ENCODE measurements at places on chromosomes 6 and 20.

GRCh38 chr20:12170406-12170805 lies 252.7 kb downstream of the BTBD3 start:
- DNase-seq: no peak

GRCh38 chr6:132505158-132505557 lies 7.8 kb downstream of the STX7 start:
- DNase-seq: no peak

DNA sequence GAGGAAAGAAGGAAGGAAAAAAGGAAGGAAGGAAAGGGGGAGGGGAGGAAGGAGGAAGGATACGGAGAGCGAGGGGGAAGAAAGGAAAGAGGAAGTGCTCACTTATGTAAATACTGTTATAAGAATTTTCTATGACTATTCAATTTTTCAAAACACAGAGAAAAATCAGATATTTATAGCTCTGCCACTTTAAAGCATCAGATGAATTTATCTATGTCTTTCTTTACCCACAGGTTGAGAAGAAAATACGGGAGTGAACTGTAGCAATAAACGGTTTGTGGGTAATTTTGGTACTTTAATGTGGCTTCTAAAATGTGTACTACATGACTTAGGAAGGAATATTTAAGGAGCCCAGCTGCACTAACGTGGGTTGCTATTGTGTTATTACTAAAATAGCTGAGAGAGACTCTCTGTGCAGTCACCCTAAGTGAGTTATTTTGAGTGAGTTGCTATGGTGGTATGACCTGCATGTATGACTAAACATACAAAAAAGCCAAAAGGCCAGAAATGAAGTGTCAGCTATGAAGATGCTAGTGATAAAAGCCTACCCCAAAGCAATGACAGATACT lies 225.5 kb downstream of the SOD2 start:
- DNase-seq: no peak

DNA sequence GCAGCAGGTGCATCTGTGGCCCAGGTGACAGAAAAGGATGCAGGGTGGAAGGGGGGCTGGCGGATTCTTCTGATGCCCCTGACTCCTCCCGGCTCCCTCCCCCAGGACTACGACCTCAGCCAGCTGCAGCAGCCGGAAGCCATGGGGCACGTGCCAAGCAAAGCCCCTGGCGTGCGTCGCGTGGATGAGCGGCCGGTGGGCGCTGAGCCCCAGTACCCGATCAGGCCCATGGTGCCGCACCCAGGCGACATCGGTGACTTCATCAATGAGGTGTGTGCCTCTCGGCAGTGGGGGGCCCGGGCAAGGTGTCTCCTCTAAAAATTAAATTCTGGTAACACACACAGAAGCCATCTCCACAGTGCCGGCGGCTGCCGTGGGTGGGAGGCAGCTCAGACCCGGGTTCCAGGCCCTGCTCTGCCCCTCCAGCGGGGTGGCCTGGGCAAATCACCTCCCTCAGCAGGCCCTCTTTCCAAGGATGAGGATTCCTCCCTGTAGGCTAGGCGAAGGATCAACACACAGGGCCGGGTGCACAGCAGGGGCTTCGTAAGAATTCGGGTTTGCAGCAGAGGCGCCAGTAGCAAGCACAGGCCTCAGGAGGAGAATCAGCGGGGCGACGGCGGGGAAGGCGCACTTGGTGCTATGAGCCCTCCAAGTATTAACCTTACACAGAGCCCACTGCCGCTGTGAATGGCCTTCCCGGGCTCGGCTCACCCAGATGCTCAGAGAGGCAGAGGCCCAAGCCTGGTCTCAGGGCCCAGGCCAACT lies 131.5 kb downstream of the TAF4 start:
- no peak for DNase-seq

DNA sequence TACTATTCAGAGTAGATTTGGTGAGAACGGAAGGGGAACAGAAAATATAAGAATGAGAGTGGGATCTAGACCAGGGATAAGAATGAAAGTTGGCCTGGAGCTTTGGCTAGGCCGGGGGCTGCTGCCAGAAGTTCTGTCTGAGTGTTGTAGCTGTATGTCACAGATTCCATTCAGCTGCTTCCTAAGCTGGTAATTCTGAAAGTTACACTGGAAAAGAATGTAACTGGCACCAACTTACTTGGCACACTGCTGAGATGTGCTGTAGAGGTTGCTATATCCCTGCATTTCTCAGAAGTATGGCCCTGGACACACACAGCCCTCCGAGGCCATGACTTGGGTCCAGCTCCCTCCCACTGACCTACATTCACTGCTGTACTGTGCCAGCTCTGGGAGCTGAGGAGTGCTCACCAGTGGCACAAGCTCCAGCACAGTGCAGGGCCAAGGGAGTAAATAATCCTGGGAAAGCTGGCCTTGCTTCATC lies 25.8 kb upstream of the TMEM217 start:
- DNase-seq: no peak
